Uterus (tissue), 4 donors: ENCODE measurements at places on chromosomes 1 and 21. TPM values are rescaled to one million over a fixed set of nuclear protein-coding genes. Genes with fewer than 3 reads are reported as not detected.

GRCh38 chr1:226002667-226003501 lies 3.7 kb upstream of the SDE2 start:
- peak overlapping the region; percentile 93 for H3K27ac ChIP-seq
- no peaks in the 10 kb centered on the region for H3K4me1 ChIP-seq
- H3K27me3 ChIP-seq = no peaks in the 10 kb centered on the region
- H3K36me3 ChIP-seq = no peaks in the 10 kb centered on the region

- H3K4me1 ChIP-seq = peaks cover 8% of the 10 kb centered on the region
- no peak for DNase-seq
- no peak overlapping the region for H3K27ac ChIP-seq
Measured at GRCh38 chr1:211332830-211333229, 6.2 kb downstream of the TRAF5 start.

CYP4Z1 gene
- total RNA-seq = 0.51 TPM

- H3K4me1 ChIP-seq = no peaks in the 10 kb centered on the region
- H3K36me3 ChIP-seq = no peaks in the 10 kb centered on the region
- no peak overlapping the region for H3K4me3 ChIP-seq
- no peak overlapping the region for H3K27ac ChIP-seq
- no peak for DNase-seq
Measured at GRCh38 chr1:156578055-156578454, 1.5 kb upstream of the TTC24 start.

- no peaks in the 10 kb centered on the region for H3K27me3 ChIP-seq
- H3K4me1 ChIP-seq = no peaks in the 10 kb centered on the region
- no peak overlapping the region for H3K4me3 ChIP-seq
- no peaks in the 10 kb centered on the region for H3K36me3 ChIP-seq
- DNase-seq = no peak
- H3K27ac ChIP-seq = no peak overlapping the region
Measured at GRCh38 chr1:224852901-224853568, 76.4 kb upstream of the DNAH14 start.

GRCh38 chr1:203033287-203033686 lies 7.0 kb downstream of the PPFIA4 start:
- no peak overlapping the region for H3K4me3 ChIP-seq
- no peaks in the 10 kb centered on the region for H3K27me3 ChIP-seq
- no peak for DNase-seq
- no peaks in the 10 kb centered on the region for H3K4me1 ChIP-seq
- no peaks in the 10 kb centered on the region for H3K36me3 ChIP-seq
